ENCODE measurements at places on chromosomes 16 and 17.

- DNase-seq, result no peak
Measured at GRCh38 chr17:65523411-65523810, 38.0 kb downstream of the AXIN2 start.

DNA sequence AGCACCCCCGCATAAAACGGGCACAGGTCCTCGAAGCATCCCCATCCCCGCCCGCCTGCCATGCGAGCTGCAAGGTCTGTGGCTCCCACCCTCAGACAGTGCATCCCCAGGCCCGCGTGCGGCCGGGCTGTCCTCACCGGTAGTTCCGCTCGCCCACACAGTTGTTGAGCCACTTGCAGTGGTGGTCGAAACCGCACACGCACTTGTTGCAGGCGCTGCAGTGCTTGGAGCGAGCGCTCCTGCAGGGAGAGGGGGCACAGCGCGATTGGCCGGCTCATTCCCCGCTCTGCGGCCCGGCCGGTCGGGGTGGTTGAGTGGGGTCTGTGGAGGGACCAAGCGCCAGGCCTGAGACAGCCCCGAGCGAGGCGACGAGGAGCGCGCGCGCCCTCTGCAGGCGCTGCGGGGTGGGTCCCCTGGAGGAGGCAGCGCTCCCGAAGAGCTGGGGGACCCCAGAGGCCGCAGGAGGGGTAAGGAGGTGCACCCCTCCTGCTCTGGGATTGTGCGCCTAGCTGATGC is 6.0 kb upstream of the TPPP3 start:
- DNase-seq, result peak; percentile 71

DNA sequence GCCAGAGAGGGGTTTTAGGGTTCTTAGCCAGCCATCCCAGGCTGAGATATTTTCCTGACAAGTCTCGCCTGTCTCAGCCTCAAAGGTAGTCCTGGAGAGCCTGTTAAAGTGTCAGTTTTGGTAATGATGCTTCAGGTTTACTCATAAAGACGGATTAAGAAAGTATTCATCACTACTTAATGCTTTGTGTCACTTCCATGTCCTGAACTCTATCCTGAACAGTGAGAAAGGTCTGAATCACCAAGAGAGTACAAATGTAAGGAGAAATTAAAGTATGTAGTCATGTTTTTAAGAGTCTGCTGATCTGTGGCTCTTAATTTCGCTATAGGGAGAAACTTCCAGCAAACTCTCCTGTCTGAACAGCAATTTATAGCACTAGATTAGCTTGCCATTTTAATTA is 14.0 kb downstream of the RPGRIP1L start:
- DNase-seq, result no peak

GRCh38 chr17:27802962-27803680 is 2.8 kb upstream of the NOS2 start:
- no peak for DNase-seq

- DNase-seq, result no peak
Measured at GRCh38 chr16:21937336-21937829, 15.8 kb upstream of the UQCRC2 start.

Measured in femur (tissue), 1 donor.